Thyroid gland (tissue), 4 donors: ENCODE measurements at places on chromosomes 7 and 10. TPM values are rescaled to one million over a fixed set of nuclear protein-coding genes. Genes with fewer than 3 reads are reported as not detected.
A peak's percentile ranks its signal among the peaks of the same experiment; 100 is the strongest.

DNA sequence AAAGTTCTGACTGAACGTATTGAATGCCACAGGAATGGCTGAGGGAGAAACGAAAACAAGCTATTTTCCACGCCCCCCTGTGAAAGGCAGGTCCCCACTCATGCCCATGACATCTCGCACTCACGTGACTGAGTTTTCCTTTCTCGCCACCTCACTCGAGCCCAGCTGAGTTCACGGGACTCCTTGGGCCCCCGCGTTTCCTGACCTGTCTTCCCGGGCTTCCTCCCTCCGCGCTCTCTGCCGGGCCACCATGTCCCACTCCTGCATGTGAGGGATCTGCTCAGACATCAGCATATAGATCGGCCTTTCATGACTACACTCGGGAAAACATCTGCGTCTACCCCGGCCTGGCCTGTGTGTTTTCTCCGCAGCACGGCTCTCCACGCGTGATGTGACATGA is 226.0 kb upstream of the ADARB2 start:
- no peak overlapping the region for H3K4me3 ChIP-seq
- no peak for DNase-seq
- H3K27me3 ChIP-seq = no peaks in the 10 kb centered on the region
- no peak overlapping the region for H3K27ac ChIP-seq

Gene PLAU
- total RNA-seq = 3.8 TPM

GRCh38 chr7:96034940-96035727 is 262.8 kb downstream of the DYNC1I1 start:
- H3K4me3 ChIP-seq = no peak overlapping the region
- no peaks in the 10 kb centered on the region for H3K4me1 ChIP-seq
- no peak overlapping the region for H3K27ac ChIP-seq

Gene BUD23
- total RNA-seq = 58.3 TPM

DNA sequence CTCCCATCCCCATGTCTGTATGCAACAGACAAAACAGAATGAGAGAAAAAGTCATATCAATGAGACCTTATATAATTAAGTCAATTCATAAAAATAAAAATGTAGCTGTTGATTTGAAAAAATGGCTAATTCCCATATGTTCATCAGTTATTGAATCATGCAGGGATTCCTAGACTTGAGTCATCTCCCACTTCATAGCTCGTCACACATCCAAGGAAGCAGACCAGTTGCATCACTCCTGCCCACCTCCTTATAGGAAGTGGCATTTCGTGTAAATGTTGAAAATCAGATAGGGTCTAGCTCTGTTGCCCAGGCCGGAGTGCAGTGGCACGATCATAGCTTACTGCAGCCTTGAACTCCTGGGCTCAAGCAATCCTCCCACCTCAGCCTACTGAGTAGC is 56.1 kb upstream of the SH2B2 start:
- no peak for DNase-seq
- H3K36me3 ChIP-seq = peaks cover 7% of the 10 kb centered on the region
- no peak overlapping the region for H3K4me3 ChIP-seq
- no peaks in the 10 kb centered on the region for H3K4me1 ChIP-seq

DNA sequence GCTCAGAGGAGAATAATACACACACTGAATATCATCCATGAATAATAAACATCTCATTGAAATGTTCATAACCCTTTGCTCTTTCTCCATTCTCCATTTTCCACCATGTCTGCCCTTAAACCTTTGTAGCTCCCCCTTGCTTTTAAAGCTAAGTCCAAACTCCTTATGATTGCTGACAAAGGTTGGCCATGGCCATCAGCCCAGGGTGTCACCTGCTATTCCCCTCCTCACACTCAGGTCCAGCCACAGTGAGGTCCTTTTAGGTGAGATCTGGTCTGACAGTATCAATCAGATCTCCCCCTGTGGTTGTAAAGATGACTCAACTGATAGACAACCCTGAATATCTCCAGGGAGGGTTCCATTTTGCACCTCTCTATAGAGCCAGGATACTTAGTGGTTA is 181.5 kb upstream of the PDE1C start:
- no peaks in the 10 kb centered on the region for H3K27me3 ChIP-seq
- DNase-seq = no peak
- no peaks in the 10 kb centered on the region for H3K4me1 ChIP-seq
- no peak overlapping the region for H3K4me3 ChIP-seq
- no peaks in the 10 kb centered on the region for H3K36me3 ChIP-seq
- no peak overlapping the region for H3K27ac ChIP-seq

DNA sequence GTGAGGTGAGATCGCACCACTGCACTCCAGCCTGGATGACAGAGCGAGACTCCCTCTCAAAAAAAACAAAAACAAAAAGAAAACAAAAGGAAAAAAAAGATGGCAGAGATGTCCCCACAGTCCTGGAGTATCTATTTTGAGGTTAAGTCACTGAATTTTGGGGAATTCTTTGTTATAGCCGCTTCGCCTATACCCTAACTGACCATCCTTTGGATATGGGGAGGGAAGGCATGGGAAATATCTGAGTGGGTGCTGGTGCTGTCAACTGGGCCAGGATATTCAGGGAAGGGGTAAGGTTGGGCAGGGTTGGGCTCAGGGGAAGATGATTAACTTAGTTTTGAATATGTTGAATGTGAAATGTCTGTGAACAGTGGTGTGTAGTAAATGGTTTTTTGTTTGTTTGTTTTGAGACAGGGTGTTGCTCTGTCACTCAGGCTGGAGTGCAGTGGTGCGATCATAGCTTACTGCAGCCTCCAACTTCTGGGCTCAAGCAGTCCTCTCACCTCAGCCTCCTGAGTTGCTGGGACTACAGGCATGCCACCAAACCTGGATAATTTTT is 8.3 kb upstream of the GNB2 start:
- no peak overlapping the region for H3K4me3 ChIP-seq
- H3K27ac ChIP-seq = no peak overlapping the region
- no peak for DNase-seq
- H3K27me3 ChIP-seq = no peaks in the 10 kb centered on the region

GRCh38 chr7:69951458-69951857 is 353.2 kb downstream of the AUTS2 start:
- H3K36me3 ChIP-seq = no peaks in the 10 kb centered on the region
- H3K4me1 ChIP-seq = peaks cover 4% of the 10 kb centered on the region
- no peak overlapping the region for H3K27ac ChIP-seq
- no peak overlapping the region for H3K4me3 ChIP-seq
- H3K27me3 ChIP-seq = no peaks in the 10 kb centered on the region
- DNase-seq = no peak

GRCh38 chr10:99711129-99711719 is 20.7 kb downstream of the COX15 start:
- H3K27ac ChIP-seq = no peak overlapping the region
- no peak for DNase-seq
- H3K27me3 ChIP-seq = no peaks in the 10 kb centered on the region
- peaks cover 6% of the 10 kb centered on the region for H3K36me3 ChIP-seq
- peaks cover 3% of the 10 kb centered on the region for H3K4me1 ChIP-seq

Gene CDNF
- total RNA-seq = 9.4 TPM

DNA sequence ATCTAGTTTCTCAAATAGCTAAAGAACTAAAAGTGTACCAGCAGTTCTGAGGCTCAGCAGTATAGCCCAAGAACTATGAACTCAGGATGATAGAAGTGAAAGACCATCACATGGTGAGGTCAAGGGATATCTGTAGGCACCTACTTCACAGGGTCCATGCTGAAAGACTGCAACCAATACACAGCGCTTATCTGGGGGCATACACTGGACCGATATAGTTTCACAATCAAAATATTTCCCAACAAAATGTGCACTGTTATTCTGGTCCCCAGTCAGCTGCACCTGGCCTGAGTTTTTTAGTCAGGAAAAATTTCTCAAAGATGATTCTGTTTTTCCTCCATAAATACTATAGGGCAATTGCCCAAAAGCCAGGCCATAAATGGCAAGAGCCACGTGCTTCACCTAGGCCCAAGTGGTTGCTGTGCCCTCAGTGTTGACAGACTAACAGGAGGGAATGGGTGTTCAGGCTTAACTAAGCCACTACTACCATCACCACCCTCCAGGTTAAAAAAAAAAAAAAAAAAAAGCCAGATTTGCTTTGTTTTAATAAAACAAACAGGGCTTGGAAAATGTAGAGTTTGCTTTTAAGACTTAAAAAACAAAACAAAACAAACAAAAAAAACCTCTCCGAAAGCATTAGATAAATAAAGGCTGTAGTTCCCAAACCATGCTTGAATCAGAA is 58.5 kb downstream of the OGDH start:
- no peaks in the 10 kb centered on the region for H3K27me3 ChIP-seq
- H3K27ac ChIP-seq = peak overlapping the region; percentile 46

- peaks cover 6% of the 10 kb centered on the region for H3K4me1 ChIP-seq
- no peaks in the 10 kb centered on the region for H3K27me3 ChIP-seq
- no peaks in the 10 kb centered on the region for H3K36me3 ChIP-seq
- H3K27ac ChIP-seq = no peak overlapping the region
Measured at GRCh38 chr10:2681891-2682290, 385.5 kb upstream of the PFKP start.

Gene SLC37A3
- total RNA-seq = 72.1 TPM

- H3K36me3 ChIP-seq = no peaks in the 10 kb centered on the region
- H3K27ac ChIP-seq = peak overlapping the region; percentile 53
- peaks cover 18% of the 10 kb centered on the region for H3K4me1 ChIP-seq
- peak; percentile 95 for DNase-seq
- H3K4me3 ChIP-seq = no peak overlapping the region
Measured at GRCh38 chr10:84590327-84591193, 262.2 kb downstream of the CCSER2 start.

DNA sequence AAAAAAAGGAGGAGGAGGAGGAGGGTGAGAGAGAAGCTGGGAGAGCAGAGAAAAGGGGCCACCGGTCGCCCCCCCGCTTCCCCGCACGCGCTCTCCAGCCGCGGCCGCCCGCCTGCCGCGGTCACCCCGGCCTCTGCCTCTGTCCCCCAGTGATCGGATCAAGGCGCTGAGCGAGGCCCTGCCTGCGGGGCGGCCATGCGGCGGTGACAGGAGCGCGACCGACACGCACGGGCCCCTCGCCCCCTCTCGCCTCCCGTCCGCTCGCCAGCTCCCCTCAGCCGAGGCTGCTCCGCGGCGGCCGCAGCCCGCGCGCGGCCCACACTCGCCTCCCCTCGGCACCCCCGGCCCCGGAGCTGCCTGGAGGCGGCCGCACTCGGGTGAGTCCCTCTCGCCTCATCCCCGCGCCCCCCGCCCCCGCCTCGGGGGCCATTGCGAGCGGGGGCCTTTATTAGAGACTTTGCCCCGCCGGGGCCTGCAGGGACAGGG is at the start of gene GTF2I:
Gene GTF2I (plus strand): TSS at position 27 of the 486 bp plus-strand sequence. CDS start 31,411 bp downstream, outside the sequence.
- DNase-seq = no peak
- no peaks in the 10 kb centered on the region for H3K36me3 ChIP-seq
- peaks cover 47% of the 10 kb centered on the region for H3K4me1 ChIP-seq

GRCh38 chr7:116392806-116393205 is 106.7 kb upstream of the CAV2 start:
- no peaks in the 10 kb centered on the region for H3K27me3 ChIP-seq
- no peak for DNase-seq
- peaks cover 10% of the 10 kb centered on the region for H3K4me1 ChIP-seq

DNA sequence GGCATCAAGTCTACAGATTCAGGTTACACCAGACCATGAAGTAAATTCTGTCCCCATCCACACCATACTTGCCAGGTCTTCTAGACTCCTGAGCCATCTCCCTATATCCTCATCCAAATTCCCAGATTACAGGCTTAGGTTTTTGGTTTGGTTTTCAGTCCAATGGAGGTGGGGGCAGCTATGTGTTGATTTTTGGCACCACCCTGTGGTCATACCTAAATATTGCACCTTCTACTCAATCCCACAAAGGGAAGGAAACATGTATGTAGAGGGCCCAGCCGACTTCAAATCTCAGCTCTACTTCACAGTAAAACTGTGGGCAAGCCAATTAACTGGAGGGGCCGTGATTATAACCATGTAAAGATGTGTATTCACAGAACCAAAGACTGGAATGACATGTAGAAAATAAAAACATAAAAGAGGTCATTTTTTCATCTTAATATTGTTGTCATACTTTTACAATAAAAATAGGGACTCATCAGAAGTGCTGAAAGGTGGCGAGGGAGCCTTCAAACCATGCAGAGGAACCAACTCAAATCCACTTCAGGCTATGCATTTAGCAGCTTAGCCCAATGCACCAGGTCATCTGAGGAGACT is 19.8 kb downstream of the ERCC6 start:
- no peaks in the 10 kb centered on the region for H3K27me3 ChIP-seq
- DNase-seq = peak; percentile 5
- no peak overlapping the region for H3K4me3 ChIP-seq
- peaks cover 7% of the 10 kb centered on the region for H3K4me1 ChIP-seq
- peaks cover 10% of the 10 kb centered on the region for H3K36me3 ChIP-seq
- H3K27ac ChIP-seq = no peak overlapping the region

- DNase-seq = no peak
- H3K27ac ChIP-seq = no peak overlapping the region
- no peaks in the 10 kb centered on the region for H3K27me3 ChIP-seq
- H3K4me1 ChIP-seq = peaks cover 1% of the 10 kb centered on the region
Measured at GRCh38 chr10:75718991-75719390, 287.6 kb downstream of the LRMDA start.

Gene ZMIZ2
- 43.1 TPM for total RNA-seq

GRCh38 chr10:80986596-80986995 is 448.9 kb downstream of the SH2D4B start:
- H3K4me1 ChIP-seq = no peaks in the 10 kb centered on the region
- no peak overlapping the region for H3K27ac ChIP-seq
- no peaks in the 10 kb centered on the region for H3K36me3 ChIP-seq
- no peaks in the 10 kb centered on the region for H3K27me3 ChIP-seq
- no peak for DNase-seq
- H3K4me3 ChIP-seq = no peak overlapping the region

Gene ETV1
- total RNA-seq = 5.9 TPM

Gene WNT2
- 0.13 TPM for total RNA-seq

Gene FGL2
- 19.9 TPM for total RNA-seq
